ENCODE measurements at places on chromosomes 1 and 21.

DNA sequence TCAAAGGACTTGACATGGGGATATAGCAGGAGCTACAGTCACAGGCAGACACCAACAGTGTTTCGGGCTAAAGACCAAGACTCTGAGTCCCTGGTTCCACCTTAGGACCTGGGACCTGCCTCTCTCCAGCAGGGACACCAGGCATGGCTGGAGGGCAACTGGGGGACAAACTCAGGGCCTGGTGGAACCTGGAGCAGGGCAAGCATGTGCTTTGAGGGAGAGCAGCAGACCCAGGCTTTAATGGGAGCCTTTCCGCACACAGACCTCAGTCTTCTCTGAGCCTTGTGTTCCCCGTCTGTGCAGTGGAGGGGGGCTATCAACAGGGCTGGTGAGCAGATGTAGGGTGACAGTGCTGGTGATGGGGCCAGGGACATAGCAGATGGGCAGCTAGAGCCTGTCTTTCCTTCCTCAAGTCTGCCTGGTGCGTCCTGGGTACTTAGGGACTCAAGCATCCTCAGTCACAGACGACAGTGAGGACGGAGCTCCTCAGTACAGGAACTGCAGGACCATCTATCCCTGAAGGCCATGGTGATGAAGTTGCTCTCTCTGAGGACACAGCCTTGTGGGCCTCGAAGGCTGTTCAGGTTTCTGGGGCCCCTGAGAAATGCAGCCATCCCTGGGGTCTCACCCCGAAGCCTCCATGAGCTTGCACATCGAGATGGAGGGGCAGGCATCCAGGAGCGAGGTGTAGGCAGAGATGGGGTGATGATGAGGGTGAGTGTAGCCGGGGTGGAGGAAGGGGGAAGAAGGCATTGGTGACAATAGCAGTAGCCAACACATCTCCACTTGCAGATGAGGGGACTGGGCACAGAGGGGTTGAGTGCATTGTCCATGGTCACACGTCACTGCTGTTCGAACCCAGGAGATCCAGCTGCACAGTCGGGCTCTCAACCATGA is 593.4 kb downstream of the PTPRU start:
- DNase-seq = no peak

DNA sequence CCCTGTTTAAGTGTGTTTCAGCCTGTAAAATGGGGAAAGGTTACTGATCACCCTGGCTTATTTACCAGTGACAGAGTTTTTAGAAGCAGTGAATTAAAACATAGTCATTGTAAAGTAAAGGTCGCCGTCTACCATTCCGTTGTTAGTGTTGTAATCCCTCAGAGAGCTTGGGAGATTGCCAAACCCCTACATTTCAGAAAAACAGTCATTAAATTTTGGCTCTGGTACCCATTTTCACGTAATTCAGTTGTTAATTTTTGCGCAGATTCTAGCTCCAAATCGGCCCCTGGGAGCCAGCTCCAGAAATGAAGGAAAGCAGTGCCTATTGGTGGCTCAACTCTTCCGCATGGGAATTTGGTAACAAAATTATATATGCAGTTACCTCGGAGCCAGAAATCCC is 127.7 kb upstream of the AJAP1 start:
- DNase-seq = no peak

GRCh38 chr1:24507405-24507804 is 4.8 kb downstream of the RCAN3 start:
- DNase-seq = no peak

DNA sequence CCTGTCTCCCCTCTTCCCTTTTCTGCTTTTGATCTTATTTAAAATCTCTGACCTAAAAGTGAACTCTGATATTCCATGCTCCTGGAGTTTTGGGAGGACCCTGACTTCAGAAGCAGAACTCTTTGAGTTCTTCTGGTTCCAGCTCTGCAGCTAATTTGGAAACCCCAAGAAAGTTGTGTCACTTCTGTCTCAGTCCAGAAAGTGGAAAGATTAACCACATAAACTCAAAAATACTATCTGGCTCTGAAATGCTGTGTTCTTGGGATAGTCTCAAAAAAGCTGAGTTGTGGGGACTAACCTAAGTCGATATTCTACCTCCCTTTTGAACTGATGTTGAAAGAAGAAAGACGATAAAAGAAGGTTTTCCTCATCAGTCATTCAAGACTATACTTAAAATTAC is 59.8 kb downstream of the ITPKB start:
- DNase-seq = no peak

- DNase-seq = no peak
Observed at GRCh38 chr1:52738893-52739292, 12.6 kb downstream of the ZYG11B start.

DNA sequence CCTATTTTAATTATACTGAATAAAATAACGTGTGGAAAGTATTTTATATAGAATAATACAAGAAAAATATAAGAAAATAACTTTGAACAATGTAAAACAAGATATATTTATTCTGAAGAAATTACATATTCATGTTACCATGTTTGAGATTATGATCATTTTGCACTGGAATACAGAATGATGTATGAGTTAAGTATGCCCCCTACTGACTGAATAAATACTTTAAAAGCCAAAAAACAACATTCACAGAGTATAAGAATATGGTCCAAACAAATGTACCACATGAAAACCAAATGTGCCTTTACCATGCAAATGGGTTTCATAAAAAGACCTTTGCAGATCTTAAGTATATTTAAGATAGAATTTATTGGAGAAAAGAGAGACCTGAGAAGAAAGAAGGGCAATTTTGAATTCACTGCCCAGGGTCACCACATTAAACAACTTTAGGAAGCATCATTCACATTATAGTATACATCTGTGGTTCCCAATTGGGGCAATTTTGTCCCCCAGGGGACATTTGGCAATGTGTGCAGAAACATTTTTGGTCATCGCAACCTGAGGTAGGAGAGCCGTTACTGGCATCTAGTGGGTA is 136.6 kb upstream of the GFI1 start:
- DNase-seq = no peak

- no peak for DNase-seq
Observed at GRCh38 chr1:69404486-69404885, 163.2 kb upstream of the LRRC7 start.

GRCh38 chr1:180524915-180525714 is 22.7 kb upstream of the ACBD6 start:
- no peak for DNase-seq

DNA sequence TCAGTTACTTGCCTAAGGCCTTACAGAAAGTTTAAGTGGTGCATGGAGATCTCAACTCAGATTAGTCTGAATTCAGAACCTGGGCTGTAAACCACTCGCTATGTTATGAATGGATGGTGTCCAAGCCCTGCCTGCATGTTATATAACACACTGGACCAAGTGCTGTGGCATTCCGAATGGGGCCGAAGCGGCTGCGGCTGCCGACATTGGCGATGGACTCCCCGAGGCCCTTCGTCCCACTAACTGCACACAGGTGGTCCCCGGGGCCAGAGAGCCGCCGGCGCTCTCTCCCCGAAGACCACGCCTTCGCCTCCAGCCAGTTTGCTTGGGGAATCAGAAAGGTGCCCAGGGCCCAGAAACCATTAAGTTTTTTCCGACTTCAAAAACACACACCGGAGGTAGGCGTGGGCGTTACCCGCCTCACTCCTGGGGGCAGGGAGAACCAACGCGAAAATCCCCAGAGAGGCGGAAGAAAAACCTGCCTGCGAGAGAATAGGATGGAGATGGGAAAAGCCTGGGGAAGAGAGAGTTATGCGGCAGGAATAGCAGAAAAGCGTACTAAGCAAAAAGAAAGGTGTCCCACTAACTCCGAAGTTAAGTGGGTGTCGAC is 579 bp upstream of the TENT5C start:
- peak; percentile 42 for DNase-seq

- DNase-seq = no peak
Observed at GRCh38 chr1:205664399-205665017, 15.8 kb downstream of the SLC45A3 start.

DNA sequence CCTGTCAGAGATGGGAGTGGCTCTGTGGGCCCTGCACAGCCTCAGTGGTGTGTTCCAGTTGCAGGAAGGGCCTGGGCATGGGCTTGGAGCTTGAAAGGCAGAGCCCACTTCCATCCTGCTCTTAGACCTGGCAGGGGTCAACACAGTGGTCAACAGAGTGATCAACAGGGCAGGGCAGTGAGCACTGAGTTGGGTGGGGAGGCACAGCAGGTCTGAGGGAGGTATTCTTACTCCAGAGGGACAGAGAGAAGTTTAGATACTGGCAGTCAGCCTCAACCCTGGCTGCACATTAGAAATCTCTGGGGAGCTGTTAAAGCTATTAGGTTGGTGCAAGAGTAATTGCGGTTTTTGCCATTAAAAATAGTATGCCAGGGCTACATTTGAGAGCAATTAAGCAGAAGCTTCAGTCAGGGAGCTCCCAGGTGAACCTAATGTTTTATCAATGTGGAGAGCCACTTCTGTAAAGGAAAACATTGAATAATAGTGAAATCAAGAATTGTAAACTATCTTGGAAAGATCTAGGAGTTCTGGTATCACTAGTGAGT is 37.7 kb downstream of the SH3BGR start:
- DNase-seq = no peak

- DNase-seq = no peak
Observed at GRCh38 chr1:53138991-53139884, 3.2 kb downstream of the SLC1A7 start.

- no peak for DNase-seq
Observed at GRCh38 chr1:36440646-36441045, 9.6 kb downstream of the OSCP1 start.

DNA sequence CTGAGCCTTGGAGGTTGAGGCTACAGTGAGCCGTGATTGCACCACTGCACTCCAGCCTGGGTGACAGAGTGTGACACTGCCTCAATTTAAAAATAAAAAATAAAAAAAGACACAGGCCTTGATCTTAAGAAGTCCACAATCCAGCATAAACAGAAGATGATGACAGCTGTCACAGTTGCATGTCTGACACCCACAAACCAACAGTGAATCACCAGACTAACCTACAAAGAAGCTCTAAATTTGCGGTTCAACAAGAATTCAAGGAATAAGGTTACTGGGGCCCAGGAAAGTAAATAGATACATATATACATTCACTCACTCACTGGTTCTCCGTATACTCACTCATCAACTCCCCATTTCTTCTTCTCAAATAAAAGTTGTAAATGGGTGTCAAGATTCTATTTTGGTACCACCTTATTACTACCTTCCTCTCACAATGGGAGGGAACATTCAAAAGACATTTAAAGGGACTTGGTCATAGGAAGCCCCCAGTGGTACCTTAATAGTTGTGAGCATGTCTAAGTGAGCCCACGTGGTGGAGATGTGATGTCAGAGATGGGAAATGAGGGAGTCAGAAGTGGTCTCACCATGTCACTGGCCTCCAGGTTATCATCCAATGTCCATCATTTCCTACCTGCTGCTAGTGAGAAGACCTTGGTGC is 66.9 kb upstream of the PRDX6 start:
- DNase-seq = no peak

- DNase-seq = no peak
Observed at GRCh38 chr1:81114191-81114590, 686.5 kb upstream of the ADGRL2 start.

- DNase-seq = no peak
Observed at GRCh38 chr1:228725178-228725577, 10.1 kb upstream of the RHOU start.

DNA sequence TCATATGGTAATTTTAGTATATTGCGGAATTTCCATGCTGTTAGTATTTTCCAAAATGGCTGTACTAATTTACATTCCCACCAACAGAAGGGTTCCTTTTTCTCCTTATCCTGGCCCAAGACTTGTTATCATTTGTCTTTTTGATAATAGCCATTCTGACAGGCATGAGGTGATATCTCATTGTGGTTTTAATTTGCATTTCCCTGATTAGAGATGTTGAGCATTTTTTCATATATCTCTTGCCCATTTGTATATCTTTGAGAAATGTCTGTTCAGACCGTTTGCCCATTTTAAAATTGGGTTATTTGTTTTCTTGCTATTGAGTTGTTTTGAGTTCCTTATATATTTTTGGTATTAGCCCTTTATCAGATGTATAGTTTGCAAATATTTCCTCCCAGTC is 14.0 kb downstream of the CAPZA1 start:
- DNase-seq = no peak

GRCh38 chr1:41513383-41513735 is 28.9 kb upstream of the EDN2 start:
- no peak for DNase-seq

DNA sequence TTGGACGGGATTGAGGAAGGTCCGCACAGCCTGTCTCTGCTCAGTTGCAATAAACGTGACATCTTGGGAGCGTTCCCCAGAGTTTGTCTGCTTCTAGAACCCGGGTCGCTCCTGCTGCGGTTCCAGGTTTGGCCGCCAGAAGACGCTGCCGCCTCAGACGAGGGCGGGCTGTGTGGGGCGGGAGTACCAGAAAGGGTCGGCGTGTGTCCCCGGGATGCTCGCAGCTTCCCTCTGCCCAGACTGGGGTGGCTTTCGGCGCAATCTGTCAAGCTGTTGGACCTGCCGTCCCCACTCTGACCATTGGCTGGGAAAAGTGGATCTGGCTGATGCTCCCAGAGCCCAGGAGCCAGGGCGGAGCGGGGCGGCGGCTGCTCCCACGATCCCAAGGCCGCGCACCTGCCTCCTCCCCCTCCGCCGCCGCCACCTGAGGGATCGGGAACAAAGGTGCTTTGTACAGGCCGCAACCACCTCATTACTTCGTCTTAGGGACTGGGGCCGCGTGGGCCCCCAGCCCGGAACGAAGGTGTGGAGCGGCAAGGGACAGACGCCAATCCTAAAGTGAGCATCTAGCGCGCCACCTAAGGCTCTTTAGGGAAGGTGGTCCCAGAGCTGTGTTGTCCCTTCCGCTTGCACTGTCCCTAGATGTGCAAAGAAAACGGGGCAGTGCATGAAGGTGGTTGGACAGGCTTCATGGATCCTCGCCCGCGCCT is 683 bp upstream of the EFNA4 start:
- peak; percentile 37 for DNase-seq
